ENCODE measurements at places on chromosomes 16 and 17.
A peak's percentile ranks its signal among the peaks of the same experiment; 100 is the strongest.

DNA sequence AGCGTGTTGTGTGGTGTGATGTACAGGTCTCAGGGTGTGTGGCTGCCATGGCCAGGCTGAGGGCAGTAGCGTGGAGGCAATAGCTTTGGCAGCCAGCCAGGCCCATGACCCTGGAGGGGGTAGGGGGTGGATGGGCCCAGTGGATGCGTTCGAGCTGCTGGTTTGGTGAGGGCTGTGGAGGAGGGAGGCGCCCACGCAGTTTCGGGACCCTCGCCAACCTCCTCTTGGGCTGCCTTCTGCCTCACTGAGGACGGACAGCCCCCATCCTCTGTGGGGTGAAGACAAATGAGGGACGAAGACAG is 238.6 kb upstream of the GSE1 start:
- DNase-seq = no peak

- peak; percentile 55 for DNase-seq
These were observed 393 bp upstream of the PSMB10 start for GRCh38 chr16:67936880-67937605.

GRCh38 chr17:29219378-29220047 is 27.1 kb upstream of the CRYBA1 start:
- DNase-seq = peak; percentile 20

DNA sequence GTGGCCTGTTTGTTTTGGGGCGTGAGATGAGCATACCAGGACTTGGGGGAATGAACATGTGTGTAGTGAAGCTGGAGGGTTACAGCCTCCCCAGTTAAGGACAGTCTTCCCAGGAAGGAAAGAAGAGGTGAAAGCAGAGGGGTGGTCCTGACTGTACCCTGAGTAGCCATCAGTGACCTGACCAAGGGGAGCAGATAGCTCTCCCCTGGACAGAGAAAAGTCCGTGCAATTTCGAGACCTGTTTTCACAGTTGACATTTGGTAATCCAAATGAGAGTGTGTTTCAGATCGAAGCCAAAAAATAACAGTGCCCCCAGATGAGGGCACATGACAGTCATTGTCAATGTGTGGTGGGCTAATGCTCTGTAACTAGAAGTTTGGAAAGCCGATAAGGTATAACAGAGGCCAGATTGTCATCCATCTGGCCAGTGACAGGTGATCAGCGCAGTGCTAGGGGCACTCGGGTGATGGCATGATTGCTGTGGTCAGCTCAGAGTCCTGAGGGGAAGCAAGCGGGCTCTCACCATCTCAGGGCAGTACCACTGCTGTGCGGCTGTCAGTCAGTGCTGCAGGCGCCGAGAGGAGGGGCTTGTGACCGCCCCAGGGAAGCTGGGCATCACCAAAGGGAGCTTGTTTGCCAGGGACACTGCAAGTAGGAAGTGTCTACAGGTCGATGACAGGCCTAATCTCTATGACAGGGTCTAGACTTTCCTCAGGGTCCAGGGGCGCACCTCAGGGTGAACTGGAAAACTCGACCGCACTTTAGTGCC is 1.1 kb upstream of the NME2 start:
- no peak for DNase-seq

GRCh38 chr17:47201166-47201565 is 8.0 kb upstream of the MYL4 start:
- DNase-seq = no peak

DNA sequence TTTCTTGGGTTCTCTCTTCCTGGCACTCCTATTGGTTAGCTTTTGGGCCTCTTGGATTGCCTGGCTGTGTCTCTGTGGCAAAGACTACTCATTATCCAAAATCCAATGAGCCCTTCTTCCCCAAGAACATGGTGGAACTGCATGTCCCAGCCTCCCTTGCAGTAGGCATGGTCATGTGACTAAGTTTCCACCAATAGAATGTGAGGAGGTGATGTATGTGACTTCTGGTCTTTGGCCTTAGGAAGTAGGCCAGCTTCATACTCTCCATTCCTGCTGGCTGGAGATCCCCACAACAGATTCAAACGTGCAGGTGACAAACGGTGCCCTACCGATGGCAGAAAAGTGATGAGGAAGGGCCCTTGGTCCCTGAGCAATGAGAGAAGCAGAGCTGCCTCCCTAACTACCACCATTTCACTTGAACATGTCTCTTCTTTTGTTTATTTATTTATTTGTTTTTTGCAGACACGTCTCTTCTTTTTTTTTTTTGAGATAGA is 17.3 kb upstream of the SPN start:
- no peak for DNase-seq

DNA sequence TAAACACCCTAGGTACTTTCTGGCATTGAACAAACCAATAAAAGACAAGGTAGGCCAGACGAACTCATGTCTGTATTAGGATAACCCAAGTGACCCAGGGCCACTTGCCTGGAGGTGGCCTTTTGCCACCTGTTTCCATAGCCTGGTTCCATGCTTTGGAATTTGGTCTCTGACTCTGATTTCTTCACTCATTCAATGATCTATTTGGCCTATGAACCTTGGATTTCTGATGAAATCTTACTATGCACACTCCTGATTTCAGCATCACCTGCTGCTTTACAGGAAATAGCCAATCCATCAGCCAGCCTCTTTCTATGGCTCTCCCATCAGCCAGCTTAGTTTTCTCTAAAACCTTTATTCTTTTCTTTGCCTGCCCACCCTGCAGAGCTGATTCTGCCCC is 142.8 kb upstream of the PSMD7 start:
- no peak for DNase-seq

- no peak for DNase-seq
These were observed 1.4 kb downstream of the RAB11FIP3 start for GRCh38 chr16:426906-427249.

GRCh38 chr17:6534846-6535514 is 21.4 kb downstream of the PITPNM3 start:
- no peak for DNase-seq

DNA sequence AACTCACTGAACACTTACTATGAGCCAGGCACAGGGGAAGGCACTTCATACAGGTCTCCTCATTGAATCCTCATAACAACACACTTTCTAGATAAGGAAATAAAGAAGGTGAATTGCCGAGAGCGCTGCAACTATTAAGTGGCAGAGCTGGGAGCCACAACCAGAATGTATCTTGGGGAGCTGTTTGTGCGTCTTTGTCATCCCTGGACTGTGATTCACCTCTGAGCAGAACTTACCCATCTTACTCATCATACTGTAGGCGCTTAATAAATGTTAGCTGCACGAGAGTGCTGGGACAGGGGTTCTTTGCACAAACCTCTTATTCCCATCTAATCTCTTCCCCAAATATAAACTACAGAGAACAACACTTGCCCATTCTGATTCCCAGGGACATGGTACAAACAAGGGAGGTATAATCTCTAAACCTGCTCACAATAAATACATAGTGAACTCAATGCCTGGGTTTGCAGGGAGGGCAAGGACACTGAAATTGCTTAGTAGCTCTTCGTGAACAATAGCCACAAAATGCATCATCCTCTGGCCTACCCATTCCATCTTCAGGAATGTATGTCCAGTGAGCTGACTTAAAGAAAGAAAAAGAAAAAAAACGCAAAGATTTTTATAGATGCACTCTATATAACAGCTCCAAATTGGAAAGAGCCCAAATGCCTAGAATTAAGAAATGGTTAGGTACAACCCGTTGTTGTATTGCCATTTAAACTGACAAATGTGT is 43.0 kb downstream of the MYO18A start:
- no peak for DNase-seq

DNA sequence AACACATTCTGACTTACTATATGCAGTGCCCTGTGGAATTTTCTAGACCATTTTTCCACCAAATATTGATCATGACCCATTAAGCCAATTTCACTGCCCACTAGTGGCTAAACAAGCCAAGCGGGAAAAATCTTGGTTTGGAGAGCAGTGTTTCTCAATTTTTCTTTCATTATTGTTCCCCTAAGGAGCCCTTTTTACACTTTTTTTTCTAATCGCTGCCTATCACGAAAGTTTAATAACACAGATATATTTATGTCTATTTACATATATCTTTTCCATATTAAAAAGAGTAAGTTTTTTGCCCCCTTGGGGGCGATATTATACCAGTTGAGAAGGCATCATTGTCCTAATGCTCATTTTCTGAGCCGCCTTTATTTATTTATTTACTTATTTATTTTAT is 10.8 kb upstream of the TLCD3B start:
- DNase-seq = no peak

DNA sequence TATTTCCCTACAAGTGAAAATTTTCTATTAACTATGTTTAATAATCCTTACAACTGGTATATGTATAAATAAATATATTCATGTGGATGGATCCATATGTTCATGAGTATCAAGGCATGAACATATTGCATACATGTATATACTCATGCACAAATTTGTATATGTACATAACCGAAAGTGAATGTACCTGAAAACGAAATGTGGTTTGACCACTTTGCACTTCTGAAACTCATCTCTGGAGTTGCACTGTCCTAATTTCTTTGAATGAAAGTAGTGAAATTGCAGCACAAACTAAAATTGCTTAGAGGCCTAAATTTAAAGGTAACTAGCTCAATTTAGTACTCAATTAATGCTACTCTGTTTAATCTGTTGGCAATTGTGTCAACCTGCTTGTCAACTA is 27.4 kb upstream of the GNAO1 start:
- no peak for DNase-seq

DNA sequence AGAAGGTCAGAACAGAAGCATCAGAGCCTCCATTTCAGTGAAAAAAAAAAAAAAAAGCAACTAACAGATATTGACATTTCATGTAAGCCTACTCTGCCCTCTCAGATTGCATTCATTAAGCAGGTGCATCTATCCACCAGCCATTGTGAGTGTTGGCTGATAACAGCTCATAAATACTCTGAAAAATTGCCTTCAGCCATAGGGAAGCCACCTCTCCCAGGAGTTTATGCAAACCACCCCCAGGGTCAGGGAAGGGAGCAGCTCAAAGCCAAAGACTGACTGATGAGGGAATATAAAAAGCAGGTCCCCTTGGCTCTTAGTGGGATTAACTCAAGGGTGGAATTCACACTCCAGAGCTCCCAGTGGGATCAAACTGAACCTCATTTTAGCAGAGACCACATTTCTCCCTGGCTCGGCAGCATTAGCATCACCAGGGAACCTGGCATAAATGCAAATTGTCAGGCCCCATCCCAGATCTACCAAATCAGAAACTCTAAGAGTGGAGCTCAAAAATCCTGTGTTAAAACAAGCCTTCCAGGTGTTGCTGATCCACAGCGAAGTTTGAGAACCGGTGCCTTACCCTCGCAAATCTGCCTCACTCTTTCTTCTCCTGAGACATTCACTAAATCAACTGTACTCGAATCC is 14.2 kb downstream of the APOH start:
- no peak for DNase-seq

DNA sequence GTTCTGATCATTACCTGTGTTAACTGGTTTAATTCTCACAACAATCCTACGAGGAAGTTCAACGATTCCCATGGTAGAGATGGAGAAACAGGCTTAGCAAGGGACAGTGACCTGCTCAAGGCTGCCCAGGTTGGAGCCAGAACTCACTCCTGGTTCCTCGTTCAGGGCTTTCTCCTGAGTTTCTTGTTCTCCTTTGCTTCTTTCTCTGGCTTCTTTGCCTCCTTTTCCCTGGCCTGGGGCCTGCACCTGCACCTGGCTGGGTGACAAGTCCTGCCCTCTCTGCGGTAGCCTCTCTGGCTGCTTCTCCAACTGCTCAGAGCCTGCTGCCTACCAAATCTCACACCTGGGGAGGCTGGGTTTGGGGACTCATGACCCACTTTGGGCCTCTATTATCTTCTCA is 2.8 kb downstream of the CCL22 start:
- no peak for DNase-seq

DNA sequence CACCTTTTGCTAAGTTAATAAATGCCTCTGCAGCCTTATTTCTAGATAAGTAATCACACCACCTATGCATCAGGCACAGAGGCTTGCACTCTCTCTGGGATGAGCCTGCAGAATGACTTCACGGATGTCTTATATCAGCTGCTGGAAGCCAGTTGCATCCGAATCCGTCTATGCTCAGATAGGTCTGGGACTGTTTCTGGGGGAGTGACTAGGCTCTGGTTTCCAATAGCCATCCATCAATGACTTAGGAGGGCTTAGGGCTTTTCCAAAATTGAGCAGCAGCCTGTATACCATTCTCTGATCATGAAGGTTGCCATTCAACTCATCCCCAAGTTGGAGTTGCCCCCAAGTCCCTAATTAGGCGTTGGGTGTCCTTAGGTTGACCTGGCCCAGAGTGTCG is 113.3 kb upstream of the ERCC4 start:
- no peak for DNase-seq

DNA sequence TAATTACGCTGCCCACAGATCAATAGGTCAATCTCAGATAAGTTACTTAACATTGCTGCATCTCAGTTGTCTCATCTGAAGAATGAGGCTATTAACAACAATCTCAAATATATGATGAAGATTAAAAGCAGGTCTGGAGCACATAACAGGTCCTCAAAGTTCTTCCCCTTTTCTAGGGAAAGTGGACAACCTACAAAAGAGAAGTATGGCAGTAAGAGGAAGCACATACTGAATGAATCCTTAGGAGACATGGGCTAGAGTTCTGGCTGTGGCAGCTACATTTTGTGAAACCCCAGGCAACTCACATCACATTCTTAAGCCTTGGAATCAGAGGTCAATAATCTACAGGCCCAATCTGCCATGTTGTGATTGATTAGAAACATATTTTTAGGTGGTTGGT is 180.6 kb downstream of the PCTP start:
- DNase-seq = no peak

- DNase-seq = no peak
These were observed 40.1 kb downstream of the AKAP10 start for GRCh38 chr17:19937522-19937921.

DNA sequence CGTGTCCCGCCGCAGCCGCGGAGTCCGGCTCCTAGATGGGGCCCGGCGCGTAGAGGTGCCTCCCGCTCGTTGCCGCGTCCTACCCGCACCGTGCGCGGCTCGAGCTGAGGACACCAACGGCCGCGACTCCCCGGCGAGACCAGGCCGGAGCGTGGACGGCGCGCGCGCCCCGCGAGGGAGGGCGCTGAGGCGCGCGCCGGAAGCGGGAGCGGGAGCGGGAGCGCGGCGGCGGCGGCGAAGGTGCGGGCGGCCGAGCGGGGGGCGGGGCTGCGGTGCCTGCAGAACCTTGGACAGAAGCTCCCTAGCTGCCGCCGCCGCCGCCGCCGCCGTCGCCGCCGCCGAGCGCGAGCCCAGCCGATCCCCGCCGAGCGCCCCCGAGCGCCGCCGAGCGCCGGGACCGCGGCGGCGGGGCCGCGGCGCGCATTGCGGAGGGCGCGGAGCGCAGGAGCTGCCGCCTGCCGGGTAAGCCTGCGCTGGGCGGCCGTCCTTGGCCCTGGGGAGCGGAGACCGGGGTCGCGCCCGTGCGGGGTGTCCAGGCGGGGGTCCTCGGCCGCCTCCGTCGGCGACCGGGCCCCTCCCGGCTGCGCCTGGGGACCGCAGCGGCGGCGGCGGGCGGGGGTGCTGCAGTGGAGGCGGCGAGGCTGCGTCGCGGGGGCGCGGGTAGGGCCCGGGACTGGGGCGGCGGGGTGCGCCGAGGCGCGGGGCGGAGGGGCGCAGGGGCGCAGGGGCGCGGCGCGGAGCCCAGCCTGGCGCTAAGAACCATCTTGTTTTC is at the start of gene CDK5R1:
TSS of gene CDK5R1 (plus strand) at position 293 of the 772 bp plus-strand sequence. CDS start 628 bp downstream, outside the sequence.
- DNase-seq = peak; percentile 57
